ENCODE measurements at places on chromosomes 6 and 20.

GRCh38 chr6:42105156-42105648 is 37.2 kb downstream of the C6orf132 start:
- peak; percentile 17 for DNase-seq

DNA sequence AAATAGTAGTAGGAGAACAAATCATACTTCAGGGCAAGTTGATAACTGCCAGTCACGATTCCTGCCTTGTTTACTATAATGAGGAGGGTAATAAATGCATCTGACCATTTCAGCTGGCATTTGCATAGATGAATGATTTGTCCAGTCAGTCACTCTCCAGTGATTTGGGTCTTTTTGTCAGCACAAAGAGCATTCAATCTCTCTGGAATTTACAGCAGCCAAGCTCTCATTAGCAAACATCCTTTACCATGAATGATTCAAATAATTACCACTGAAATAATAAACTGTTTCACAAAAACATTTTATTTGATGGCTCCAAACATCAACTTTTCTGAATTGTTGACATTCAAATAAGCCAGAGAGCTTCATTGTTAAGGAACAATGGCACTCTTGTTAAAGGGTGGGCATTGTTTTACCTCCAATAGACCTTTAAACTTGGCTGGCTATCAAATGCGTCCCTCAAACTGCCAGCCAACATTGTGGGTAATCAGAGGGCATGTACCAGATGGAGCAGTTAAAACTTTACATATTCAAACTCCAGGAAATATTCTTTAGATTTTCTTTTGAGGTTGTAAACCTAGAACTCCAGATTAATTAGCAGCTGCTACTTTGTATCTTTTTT is 30.0 kb upstream of the FBXL4 start:
- no peak for DNase-seq

DNA sequence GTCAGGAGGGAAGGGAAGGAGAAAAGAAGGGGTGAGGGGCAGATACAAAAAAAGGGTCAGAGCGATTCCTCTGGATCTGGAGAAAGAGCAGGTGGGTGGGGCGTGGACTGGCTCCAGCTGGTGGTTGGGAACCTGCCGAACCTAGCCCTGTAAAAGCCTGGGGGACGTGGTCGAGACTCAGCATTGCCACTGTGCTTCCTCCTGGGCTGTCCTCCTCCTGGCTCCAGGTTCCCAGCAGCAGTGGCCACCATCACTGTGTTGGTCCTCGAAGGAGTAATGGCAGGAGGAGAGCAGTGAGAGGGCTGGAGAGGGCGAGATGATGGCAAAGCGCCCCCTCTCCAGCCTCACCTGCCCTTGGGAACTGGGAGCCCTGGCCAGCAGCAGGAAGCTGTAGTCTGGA is 3.5 kb upstream of the RAET1L start:
- no peak for DNase-seq

GRCh38 chr6:169186496-169187169 is 67.0 kb downstream of the THBS2 start:
- no peak for DNase-seq

GRCh38 chr6:134619789-134620188 is 301.9 kb upstream of the SGK1 start:
- DNase-seq: no peak

DNA sequence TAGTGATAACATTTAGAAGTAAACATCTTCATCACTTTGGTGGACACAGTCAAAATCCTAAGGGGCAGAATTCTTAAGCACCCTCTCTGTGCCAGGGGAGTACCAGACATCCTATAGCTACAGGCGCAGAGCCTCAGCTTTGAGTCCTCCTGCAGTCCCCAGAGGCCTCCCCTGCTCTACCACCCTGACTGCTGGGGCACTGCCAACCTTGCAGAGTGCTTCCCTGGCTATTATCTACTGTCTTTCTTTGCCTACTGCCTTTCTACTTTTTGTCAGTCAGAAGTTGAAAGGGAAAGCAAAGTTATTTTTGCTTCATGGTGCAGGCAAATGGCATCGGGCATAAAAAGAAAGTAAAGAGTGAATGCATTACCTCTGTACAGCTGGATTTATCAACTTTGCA is 80.1 kb downstream of the AIG1 start:
- DNase-seq: no peak

DNA sequence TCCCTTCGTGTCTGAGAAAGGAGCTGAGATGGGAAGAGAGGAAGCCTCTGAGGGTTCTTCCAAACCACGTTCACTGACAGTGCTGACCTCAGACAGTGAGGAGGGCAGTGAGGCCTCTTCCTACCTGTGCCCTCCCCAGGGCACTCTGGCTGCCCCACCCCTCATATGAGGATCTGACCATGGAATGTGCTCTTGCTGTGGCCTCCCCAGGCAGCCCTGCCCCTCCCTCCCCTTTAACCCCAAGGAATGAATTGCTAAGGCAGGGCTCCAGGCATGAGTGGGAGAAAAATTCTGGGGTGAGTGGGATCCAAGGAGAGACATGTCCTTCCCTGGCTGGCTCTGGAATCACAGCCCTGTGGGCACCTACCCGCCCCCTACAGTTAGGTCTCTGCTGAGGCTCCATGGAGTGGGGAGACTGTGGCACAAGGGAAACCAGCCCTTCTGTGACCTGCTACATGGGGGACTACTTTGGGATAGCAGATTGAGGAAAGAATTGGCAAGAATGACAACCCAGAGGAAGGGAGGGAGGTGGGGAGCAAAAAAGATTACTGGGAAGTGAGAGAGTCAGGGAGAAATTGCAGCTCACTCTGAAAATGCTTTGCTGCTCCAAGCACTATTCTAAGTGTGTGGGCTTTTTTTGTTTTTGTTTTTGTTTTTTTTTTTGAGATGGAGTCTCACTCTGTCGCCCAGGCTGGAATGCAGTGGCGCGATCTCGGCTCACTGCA is 29.4 kb downstream of the TNXB start:
- no peak for DNase-seq

GRCh38 chr20:19697415-19697814 is 60.6 kb upstream of the RIN2 start:
- no peak for DNase-seq

GRCh38 chr20:540391-541201 is 3.0 kb downstream of the CSNK2A1 start:
- no peak for DNase-seq

DNA sequence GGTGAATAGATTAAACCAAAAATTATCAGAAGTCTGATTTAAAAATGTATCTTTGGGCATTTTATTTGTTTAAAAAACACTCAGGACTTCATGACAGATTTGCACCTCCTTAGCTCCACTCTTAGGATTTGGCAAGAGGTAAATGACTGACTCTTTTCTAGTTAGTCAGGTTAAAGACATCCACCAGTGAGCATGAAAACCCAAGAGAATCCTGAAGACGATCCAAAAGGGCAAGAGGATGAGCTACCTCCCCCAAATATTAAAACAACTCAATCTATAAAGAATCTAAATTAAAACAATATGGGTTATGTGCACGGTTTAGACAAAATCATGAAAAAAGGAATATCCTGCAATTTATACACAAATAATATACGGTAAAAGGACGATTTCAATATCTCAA is 89.4 kb upstream of the OPRM1 start:
- DNase-seq: no peak

GRCh38 chr20:31835977-31836852 is 9.2 kb downstream of the FOXS1 start:
- no peak for DNase-seq

GRCh38 chr6:3542032-3542640 is 85.3 kb upstream of the SLC22A23 start:
- DNase-seq: no peak

GRCh38 chr6:78594668-78595066 is 272.7 kb upstream of the IRAK1BP1 start:
- DNase-seq: no peak

- DNase-seq: no peak
Measured at GRCh38 chr20:10524034-10524476, 89.0 kb downstream of the SLX4IP start.

DNA sequence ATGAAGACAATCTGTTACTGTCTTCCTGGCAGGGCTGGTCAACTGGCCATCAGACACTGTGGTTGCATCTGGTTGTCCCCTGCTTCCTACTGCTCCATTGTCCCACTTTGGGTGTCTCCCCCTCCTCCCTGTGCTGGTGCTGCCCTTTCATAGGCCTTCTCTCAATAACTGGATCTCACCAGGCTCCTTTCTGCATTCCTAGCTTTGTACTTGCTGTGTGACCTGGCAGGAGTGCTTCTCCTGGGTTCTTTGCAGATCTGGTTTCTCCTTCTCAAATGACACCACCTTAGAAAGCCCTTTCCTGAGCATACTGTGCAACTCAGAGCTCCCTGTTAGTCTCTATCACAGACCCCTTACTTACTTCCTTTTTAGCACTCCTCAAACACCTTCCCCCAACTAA is 223.0 kb downstream of the BCKDHB start:
- DNase-seq: no peak

DNA sequence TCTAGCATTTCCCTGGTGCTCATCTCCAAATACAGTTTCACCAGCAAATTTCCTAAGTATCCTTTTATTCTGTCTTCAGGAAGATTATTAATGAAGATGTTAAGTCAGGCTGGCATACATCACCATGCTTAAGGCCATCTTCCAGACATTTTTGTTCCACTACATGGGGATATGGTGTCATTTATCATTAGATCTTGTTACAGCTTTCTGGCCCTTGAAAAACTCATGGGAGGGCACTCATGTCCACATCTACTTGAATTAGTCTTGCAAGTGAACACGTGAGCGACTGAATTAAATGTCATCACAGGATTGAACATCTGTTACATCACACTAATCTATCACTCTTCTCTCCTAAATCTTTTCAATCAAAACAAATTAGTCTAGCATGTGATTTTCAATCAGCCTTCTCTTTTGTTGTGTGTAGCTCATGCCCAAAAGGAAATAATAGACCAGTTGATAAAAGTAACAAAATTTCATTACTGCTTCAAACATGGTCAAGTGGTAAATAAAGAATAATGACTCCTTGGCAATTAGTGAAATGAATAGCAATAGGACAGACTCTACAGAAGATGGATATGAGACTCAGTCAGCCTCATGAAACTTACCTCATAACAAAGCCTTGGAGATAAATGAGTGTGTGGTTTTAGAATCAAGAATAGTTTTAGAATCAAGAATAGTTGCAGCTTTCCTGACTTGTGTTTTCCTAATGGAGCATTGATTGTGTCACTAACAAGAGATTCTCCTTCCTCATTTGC is 80.5 kb downstream of the MTFR2 start:
- DNase-seq: no peak

GRCh38 chr20:38829296-38829875 is 23.9 kb downstream of the PPP1R16B start:
- no peak for DNase-seq

GRCh38 chr6:37187321-37188022 is 17.5 kb downstream of the PIM1 start:
- DNase-seq: no peak

GRCh38 chr20:38167851-38168760 is 3.0 kb upstream of the TGM2 start:
- DNase-seq: peak; percentile 30

DNA sequence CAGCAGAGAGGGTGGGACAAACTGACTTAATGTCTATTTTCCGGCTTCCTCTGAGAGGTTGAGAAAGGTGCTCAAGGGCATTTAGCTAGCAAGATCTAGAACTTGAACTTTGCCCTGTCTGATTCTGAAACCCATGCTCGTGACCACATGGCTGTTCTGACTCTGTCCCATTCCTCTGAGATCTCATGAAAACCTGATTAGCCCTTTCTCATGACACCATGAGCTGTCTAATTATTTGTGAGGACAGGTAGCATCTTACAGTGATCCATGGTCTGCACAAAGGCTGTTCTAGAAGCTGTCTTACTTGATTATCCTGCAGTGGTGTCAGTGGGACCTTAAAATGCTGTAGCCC is 89.6 kb upstream of the TOX2 start:
- DNase-seq: no peak

DNA sequence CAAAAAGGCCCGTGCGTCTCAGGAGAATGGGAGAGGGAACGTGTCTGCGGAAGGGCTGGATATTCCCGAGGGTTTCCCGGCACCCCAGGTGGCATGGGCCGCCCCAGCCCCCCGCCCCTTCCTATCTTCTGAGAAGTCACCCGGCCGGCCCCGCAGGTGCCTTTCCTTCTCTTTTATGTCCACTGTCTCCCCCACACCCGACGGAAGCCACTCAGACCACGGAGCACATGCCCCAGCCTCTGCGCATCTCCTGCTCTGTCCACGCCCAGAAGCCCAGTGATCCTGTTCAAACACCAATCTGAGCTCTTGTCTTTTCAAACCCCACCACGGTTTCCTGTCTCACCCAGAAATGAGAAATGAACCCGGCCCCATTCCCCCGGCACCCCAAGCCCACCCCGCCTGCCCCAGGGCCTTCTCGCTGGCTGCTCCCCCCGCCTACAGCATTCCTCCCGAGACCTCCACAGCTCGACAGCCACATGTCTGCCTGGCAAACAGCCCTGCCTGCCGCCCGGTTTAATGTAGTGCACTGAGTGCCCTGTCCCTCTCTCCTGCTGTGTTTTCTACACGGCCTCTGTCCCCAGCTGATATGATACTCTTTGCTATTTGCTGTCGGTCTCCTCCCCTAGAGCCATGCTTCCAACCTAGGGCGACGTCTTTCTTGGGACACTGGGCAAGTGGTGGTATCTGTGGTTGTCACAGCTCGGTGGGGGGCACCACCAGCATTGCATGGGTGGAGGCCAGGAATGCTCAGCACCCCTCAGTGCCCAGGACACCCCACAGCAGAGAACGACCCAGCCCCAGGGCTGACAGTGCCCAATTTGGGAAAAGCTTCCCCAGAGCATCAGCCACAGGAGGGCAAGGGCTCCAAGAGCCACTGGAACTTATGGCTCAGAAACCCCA is 182.7 kb downstream of the TAF4 start:
- no peak for DNase-seq

DNA sequence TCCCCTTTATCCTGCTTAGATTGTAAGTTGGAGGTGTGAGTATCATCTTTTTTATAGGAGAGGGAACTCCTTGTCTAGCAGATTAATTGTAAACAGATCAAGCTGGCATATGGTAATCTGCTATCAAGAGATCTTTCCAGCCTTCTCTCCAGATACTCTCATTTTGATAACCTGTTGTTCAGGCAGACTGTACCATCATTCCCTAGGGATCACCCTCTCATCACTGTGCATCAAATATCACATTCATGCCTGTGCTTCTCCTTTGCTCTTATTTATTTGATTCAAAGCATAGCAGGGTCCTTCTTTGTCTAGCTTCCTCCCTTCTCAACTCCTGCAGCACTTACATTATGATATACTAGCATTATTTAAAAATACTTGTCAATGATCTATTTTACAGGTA is 73.8 kb downstream of the LRRC1 start:
- no peak for DNase-seq

GRCh38 chr6:4848382-4849068 is 72.3 kb downstream of the CDYL start:
- DNase-seq: peak; percentile 23

- no peak for DNase-seq
Measured at GRCh38 chr6:54624779-54625178, 221.8 kb upstream of the FAM83B start.
